ENCODE measurements at places on chromosomes 2 and 18.

DNA sequence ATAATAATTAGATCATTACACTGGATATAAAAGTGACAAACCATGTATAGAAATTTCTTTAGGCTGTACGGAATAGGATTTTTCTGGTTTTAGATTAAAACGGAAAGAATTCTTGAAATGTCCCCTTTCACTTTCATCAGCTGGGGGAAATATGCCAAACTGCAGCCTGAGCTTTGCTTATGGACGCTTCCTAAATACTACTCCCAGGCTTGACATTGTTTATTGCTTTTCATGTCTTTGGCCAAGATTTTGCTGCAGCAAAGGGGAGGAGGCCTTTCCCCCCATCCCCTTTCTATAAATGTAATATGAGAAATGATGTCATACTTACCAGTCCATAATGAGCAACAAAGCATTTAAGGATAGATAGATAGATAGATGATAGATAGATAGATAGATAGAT, 158.4 kb downstream of the MAP2 start:
- DNase-seq = no peak

- DNase-seq = no peak
These were observed 161.2 kb upstream of the SIX2 start for GRCh38 chr2:45170191-45171135.

DNA sequence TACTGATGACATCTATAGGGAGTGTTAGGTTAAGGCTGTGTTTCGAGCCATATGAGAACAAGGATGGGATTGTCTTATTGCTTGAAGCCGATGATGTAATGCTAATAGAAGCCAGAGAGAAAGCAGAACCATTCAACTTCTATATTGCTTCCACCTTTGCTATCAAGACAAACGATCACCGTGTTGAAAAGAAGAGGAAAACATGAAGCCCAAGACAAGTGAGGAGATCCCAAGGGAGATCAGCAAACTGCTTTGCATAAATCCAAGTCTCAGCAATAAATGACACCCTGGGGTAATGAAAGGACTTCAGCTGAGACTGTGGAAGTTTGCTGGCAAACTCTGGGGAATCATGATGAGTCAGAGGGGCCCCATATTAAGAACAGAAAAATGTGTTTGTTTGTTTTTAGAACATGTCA, 206.2 kb downstream of the NCKAP5 start:
- DNase-seq = no peak

DNA sequence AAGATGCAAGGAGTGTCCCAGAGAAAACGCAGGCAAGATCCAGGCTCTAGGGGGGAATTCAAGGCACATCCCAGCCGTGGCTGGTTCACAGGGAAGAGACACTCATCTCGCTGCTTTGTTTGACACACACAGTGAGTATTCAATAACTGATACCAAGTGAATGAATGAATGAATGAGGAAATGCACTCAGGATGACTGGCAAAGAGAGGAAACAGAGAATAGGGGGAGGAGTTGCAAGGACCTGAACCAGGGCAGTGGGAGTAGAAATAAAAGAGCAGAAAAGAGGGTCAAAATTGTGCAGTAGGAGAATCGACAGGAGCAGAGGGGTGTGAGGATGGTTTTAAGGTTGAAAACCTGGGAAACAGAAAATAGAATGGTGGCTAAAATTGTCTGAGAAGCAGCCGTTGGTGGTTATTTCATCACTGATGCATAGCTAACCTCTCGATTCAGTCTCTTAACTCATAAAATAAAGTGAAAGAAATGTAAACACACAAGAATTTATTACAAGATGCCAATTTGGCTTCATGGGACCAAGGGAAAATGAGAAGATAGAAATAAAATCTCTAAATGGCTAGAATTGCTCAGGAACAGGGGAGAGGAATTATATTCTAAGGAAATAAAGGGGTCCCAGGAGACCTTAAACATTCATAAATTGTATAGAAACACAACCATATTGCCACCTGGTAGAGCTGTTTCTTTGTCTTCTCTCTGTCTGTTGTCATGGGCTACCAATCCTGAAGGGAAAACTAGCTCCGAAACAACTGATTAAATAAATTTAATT, 63.9 kb upstream of the PHLPP1 start:
- no peak for DNase-seq

DNA sequence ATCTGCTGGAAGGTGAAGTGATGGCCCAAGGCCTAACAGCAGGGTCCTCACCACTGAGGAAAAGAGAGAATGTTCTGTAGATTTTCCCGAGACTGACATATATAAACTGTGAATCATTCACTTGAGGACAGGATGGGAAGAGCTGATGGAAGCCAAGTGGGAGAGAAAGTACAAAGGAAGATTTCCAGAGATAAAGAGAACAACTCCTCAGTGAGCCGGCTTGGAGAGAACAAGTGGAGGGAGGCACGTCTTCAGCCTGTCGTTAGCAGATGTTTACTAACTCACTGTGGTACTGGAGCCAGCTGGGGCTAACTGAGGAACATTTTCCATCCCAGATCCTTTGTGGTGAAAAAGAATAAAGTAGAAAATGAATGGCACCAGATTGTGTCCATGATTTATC, 552.9 kb upstream of the TNP1 start:
- DNase-seq = no peak

DNA sequence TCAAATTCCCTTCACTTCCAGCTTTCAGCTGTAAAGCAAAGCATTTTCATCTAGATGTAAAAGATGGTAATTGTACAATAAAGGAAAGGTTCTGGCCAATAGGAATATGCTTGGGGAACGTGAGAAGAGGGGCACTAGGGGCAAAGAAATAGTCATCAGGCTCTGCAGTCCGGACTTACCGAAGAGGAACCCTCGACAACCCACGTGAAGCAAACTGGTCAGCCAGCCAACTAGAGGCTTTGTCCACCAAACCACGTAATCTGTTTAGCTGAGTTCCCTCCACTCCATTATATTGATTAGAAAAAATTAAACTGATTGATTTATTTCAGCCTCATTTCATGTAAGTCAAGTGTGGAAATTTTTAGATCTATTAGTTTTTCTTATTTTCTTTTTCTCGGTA, 300.4 kb upstream of the FANCL start:
- no peak for DNase-seq

GRCh38 chr2:217165547-217165946, 305.7 kb upstream of the TNP1 start:
- no peak for DNase-seq

Data from stimulated activated CD8-positive, alpha-beta memory T cell treated with anti-CD3 and anti-CD28 coated beads, Interleukin-2, amount 100 ng/mL, for 1 hour (primary cell).